ENCODE measurements at places on chromosomes 13 and 19.
A peak's percentile ranks its signal among the peaks of the same experiment; 100 is the strongest.

- no peak for DNase-seq
Measured at GRCh38 chr13:37716420-37717195, 118.0 kb upstream of the POSTN start.

- DNase-seq = peak; percentile 0
Measured at GRCh38 chr19:41064974-41065569, 23.2 kb upstream of the CYP2A13 start.

DNA sequence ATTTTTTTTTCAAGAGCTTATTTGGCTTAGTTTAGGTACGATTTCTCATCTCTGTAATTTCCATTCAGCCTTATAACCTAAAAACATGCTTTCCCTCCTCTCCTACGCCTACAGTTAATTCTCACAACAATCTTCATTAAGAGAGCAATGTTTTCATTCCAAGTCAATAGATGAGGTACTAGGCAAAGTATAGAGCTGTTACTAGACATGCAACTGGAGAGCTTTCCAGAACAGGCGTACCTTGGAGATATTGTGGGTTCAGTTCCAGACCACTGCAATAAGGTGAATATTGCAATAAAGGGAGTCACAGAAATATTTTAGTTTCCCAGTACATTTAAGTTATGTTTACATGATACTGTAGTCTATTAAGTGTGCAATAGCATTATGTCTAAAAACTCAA lies 34.8 kb downstream of the TGDS start:
- no peak for DNase-seq

- DNase-seq = no peak
Measured at GRCh38 chr13:36882829-36883390, 37.1 kb downstream of the SMAD9 start.

DNA sequence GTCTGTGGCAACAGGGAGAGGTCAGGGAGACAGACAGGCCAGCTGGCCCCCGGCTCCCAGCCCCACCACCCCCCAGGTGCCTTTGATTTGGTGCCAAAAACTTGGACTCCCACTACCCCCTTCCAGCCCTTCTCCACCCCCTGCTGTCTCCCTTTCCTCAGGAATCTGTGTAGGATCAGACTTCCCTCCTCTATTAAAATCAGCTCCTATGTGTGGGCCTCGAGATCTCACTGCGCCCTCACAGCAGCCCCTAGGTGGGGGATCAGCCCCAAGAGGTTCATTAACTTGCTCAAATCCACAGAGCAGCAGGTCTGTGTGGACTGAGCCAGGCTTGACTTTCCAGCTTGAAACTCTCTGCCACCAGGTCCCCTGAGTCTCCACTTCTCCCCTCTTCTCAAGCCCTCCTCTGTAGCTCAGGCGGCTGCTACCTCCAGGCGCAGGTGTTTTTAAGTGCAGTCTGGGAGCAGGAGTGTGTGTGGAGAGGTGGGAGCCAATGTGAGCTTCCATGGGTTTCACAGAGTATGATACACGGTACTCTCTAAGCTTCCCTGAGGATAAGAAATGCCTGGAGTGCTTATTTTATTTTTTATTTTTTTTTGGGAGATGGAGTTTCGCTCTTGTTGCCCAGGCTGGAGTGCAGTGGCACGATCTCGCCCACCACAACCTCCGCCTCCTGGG lies 1.7 kb downstream of the GAPDHS start:
- no peak for DNase-seq

DNA sequence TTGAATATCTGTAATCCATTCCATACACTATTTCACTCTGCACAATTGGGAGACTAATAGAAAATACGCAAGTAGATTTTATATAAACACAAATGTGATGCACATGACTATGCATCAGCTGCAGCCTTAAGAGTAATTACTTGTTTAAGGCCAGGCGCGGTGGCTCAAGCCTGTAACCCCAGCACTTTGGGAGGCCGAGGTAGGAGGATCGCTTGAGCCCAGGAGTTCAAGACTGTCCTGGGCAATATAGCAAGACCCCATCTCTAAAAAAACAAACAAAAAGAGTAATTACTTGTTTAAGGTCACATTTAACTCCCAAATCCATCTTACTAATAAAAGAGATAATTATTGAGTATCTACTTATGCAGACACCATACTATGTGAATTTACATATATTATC lies 18.0 kb downstream of the IPO5 start:
- DNase-seq = no peak

DNA sequence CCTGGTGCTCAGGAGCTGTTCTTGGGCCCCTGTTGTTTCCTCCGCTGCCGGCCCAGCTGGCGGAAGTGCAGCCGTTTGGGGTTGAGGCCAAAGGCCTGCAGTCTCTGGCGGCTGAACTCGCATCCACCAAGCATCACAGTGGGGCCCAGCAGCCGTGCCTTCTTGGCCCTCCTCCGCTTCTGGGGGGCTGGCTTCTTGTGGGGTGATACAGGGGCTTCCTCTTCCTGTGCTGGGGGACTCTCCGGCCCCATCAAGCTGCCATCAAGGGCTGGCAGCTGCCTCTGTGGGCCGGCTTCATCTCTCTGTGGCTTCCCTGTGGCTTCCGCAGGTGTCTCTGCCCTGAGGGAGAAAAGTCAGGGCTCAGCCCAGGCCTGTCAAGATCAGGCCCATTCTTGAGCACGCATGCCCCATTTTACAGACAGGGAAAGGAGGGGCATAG lies 10.3 kb downstream of the ATG4D start:
- DNase-seq = no peak
